ENCODE measurements at places on chromosomes 12 and 14.

GRCh38 chr14:61677479-61677878, 17.8 kb upstream of the HIF1A start:
- DNase-seq = no peak

- peak; percentile 63 for DNase-seq
Measured at GRCh38 chr14:97977651-97978261, 1180.6 kb downstream of the VRK1 start.

DNA sequence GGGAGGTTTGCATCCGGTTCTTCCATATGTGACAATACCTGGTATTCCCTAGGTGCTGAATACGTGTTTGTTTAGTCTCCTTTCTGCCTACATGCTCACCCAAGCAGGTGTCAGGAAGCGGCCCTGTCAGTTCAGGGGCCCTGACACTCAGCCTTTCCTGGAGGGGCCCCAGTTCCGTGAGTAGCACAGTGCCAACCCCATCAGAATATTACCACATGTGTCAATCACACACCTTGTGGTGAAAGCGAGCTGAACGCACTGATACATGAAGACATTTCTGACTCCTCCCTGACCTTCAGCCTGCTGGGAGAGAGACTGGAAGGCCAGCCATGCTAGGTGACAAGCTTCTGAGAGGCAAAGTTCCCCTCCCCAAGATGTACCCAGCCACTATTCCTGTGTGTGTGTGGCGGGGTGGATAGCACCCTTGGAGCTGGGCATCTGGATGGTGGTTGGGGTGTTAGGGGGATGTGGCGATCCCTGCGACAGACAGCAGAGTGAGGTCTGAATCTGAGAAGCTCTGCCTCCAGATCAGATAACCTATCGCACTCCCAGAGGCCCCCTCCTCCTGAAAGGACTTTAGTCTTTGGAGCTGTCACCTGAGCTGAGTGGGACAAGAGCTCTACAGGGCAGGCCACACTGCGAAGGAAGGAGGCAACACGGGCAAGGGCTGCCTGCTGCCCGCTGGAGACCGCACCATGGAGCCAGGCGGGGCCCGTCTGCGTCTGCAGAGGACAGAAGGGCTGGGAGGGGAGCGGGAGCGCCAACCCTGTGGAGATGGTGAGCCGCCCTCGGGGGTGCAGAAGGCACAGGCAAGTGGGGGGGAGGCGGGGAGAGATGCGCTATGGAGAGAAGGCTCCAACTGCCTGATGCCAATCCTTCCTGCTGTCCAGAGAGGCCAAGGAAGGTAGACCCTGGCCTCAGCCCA, at the start of gene SOAT2:
TSS of gene SOAT2 (plus strand) at position 604 of the 925 bp plus-strand sequence. CDS start at position 696, 92 bp downstream.
- DNase-seq = no peak

GRCh38 chr12:133227281-133227852, 8.3 kb downstream of the ANHX start:
- no peak for DNase-seq

GRCh38 chr12:28239918-28240317, 49.7 kb downstream of the CCDC91 start:
- DNase-seq = no peak

GRCh38 chr12:108345716-108346633, 6.9 kb upstream of the CMKLR1 start:
- DNase-seq = no peak

DNA sequence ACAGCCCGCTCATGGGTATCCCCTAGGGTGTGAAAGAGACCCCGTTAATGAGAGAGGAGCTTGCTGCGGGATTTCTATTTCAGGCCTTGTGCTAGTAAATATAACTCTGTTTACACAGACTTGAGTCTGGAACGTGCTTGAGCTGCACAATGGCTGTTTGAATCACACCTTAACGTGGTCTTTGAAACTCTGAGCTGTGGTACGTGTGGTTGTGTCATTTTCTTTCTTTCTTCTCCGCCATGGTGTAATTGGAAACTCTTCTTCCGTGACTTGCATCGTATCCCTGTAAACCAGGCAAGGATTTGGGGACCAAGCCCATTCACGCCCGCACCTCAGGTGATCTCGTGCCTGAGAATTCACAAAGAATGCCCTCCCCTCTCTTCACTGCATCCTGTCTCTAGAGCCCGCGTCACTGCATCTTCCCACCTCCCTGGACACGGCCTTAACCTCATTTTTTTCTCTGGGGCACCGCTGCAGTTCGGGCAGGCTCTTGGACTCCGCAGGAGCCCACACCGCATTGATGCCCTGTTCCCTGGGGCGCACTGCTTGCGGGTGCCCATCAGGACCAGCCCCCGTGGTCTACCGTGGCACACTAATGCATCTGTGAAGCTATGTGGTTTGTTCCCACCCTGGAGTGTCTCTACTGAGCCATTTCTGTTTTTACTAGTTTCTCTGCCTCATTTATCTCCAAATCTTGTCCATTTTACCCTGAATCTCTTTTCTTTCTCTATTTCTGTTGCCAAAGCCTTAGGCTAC, 78.4 kb upstream of the PARP11 start:
- no peak for DNase-seq

GRCh38 chr14:103453791-103454190, 68.6 kb downstream of the MARK3 start:
- DNase-seq = no peak

DNA sequence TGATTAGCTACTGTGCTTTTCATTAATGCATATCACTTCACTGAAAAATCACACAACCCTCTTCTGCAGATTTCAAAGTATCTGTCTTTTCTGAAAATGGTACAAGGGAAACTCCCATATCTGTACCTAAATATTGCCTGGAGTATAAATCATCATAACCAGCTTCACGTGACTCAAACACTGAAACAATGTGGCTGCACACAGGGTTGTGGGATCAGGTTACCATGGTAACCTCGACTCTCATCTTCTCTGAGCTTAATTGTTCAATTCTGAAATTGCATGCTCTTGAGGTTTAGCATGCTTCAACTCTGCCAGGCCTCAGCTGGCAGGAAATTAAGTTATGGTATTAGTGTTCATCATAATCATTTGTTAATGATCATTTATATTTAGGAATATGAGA, 77.5 kb upstream of the CPSF6 start:
- DNase-seq = no peak

DNA sequence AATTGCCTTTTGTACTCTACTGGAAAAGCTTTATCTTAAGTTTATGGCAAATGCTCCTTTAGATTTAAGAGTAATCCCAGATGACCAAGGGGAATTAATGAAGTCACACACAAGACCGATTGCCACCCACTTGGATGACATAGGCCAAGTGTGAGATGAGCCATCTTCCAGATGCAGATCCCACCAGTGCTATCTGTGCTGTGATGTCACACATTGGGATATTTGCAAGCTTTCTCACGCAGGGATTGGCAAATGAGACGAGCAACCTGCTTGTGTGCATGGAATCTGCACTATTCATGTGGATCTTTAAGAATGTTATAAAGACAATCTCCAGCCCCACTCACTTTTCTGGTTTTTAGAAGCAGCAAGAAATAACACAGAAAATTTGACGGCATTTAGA, 602.1 kb upstream of the TMEM132C start:
- DNase-seq = no peak

- DNase-seq = no peak
Measured at GRCh38 chr14:64940336-64940910, 2.1 kb downstream of the GPX2 start.

DNA sequence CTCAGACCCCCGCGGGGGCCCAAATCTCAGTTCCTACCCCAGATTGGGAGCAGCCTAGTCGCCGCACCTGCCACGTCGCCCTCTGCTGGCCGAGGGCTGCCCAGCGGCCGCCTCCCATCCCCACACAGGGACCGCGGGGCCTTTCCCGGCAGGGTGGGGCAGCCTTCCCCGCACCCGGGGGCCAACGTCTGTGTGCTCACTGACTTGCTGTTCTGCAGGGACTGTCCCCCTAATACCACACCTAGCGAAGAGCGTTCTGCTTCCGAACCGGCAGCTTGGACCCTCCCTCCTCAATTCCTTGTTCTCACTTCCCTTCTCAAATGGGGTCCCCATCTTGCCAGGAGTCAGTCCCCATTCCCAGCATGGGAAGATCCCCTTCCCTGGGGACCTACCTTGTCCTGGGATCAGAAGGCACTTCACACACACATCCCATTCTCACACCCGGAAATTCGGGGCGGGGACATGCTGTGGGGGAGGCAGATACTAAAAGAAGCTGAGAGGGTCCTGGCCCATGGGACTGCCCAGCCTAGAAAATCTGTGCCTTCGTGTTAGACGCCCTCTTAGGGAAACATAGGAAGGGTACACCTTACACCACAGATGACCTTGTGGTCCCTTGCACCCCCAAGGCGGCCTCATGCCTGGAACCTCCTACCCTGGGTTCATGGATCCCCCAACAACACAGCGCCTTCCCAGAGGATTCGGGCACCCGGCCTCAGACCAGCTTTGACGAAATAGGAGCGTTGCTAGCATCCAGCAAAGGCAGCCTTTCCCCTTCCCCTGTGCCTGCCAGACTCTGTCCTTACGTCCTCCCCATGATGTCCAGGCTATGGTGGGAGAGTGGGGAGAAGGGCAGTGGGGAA, 16.4 kb downstream of the ACVRL1 start:
- DNase-seq = no peak
